Panc1 (cell line): ENCODE measurements at places on chromosomes 1 and 21.

DNA sequence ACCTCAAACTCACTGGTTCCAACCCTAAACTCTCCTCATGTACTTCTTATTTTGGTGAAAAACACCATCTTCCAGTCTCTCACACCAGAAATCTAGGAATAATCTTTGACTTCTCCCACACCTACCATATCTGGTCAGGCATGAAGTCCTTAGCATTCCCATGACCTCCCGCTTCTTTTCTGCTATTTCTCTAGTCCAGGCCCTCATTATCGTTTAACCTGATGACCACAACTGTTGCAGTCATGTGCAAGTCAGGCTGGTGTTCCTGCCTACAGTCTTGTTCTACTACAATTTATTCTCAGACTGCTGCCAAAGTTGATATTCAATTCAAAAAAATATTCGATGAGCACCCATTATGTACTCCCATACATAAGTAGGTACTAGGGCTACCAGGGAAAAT is 71.3 kb downstream of the PIK3R3 start:
- H3K27me3 ChIP-seq, result no peaks in the 10 kb centered on the region
- H3K36me3 ChIP-seq, result peaks cover 7% of the 10 kb centered on the region
- no peak overlapping the region for H3K27ac ChIP-seq
- no peak for DNase-seq
- H3K4me1 ChIP-seq, result no peaks in the 10 kb centered on the region

- DNase-seq, result no peak
- H3K27ac ChIP-seq, result no peak overlapping the region
- H3K36me3 ChIP-seq, result no peaks in the 10 kb centered on the region
- no peaks in the 10 kb centered on the region for H3K4me1 ChIP-seq
These were observed 124.2 kb downstream of the ATP6V1G3 start for GRCh38 chr1:198416296-198416695.

DNA sequence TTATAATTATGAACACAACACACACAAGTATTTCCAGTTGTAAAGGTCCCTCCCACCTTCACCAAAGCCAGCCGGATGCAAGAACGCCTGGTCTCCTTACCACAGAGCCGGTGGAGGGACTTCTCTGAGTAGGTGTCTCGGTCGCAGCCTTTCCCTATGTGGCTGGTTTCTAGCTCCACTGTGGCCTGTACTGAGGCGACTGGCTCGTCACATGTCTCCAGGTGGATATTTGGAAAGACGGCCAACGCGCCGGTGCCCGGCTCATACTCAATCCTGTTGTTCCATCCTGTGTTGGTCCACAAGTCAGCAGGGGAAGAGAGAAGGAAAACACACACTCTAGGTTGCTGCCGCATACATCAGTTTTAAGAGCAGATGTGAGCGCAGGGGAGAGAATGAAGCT is 74.4 kb downstream of the CLSTN1 start:
- H3K36me3 ChIP-seq, result no peaks in the 10 kb centered on the region
- H3K4me1 ChIP-seq, result no peaks in the 10 kb centered on the region
- H3K27ac ChIP-seq, result no peak overlapping the region
- DNase-seq, result no peak
- no peaks in the 10 kb centered on the region for H3K27me3 ChIP-seq

DNA sequence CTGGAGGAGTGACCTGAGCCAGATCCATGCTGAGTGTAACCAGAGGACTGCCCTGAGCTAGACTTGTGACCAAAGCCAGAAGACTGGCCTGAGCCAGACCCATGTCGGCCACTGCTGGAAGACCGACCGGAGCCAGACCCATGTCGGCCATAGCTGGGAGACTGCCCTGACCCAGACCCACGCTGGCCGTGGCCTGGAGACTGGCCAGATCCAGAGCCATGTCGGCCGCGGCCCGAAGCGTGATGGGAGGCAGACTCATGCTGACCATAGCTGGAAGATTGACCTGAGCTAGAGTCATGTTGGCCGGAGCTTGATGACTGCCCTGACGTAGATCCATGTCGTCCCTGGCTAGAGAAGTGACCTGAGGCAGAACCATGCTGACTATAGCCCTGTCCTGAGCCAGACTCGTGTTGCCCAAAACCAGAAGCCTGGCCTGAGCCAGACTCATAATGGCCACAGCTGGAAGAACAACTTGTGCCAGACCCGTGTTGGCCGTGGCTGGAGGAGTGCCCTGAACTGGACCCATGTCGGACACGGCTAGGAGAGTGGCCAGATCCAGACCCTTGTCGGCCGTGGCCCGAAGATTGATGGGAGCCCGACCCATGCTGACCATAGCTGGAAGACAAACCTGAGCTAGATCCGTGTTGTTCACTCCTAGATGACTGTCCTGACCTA is 5.1 kb downstream of the HRNR start:
- H3K27me3 ChIP-seq, result no peaks in the 10 kb centered on the region
- no peaks in the 10 kb centered on the region for H3K4me1 ChIP-seq
- no peak for DNase-seq
- no peak overlapping the region for H3K27ac ChIP-seq
- no peak overlapping the region for H3K4me3 ChIP-seq

DNA sequence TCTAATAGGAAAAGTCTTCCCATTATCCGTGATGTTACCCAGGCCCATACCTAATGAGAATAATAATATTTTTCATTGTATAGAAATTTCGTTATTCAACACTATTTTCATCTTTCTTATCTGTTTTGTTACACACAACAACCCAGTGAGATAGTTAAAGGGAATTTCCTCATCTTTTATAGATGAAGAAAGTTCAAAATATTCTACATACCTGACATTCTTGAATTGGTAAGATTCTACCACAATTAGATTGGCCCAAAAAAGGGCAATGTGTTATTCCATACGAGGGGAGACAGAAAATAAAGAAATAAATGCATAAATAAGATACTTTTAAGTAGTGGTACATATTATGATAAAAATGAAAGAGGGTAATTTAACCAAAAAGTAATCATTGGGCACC is 405.5 kb upstream of the ADAMTS5 start:
- H3K27ac ChIP-seq, result no peak overlapping the region
- H3K27me3 ChIP-seq, result no peaks in the 10 kb centered on the region
- no peak overlapping the region for H3K4me3 ChIP-seq
- no peaks in the 10 kb centered on the region for H3K36me3 ChIP-seq
- DNase-seq, result no peak

DNA sequence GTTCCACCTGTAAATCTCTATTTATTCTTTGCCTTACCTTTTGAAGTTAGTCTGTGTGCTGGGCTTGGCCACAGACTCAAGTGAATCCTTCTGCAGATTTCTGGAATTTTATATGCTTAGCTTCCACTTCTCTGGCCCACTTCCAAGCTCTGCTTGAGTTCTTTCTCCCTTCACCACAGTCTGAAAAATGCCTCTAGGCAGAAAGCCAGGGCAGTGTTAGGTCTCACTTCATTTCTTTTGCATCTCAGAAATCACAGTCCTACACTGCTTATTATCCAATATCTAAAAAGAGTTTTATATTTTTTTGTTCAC is 48.9 kb downstream of the INKA2 start:
- H3K36me3 ChIP-seq, result no peaks in the 10 kb centered on the region; the same call in 1 of the 2 replicates
- no peak overlapping the region for H3K4me3 ChIP-seq
- no peak for DNase-seq
- H3K27ac ChIP-seq, result no peak overlapping the region
- H3K4me1 ChIP-seq, result no peaks in the 10 kb centered on the region; the same call in 1 of the 2 replicates

DNA sequence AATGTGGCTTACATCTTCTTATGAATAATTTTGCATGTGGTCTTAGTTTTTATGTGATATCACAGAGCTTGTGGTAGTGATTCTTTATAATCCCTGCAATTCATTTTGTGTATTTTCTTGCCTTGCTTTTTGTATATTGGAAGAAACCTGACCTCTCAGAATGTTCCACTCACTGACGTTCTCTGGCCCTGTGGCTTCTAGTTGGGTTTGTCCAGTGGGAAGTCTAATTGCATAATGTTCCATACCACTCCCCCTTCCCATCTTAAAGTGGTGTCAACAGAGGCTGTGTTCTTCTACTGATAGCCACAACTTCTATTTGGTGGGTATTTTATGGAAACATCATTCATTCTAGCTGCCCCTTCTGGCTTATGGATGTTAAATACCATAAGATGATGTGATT is 225.3 kb downstream of the BACH1 start:
- no peaks in the 10 kb centered on the region for H3K27me3 ChIP-seq
- no peak for DNase-seq
- no peaks in the 10 kb centered on the region for H3K36me3 ChIP-seq

- H3K4me3 ChIP-seq, result no peak overlapping the region
- H3K27ac ChIP-seq, result no peak overlapping the region
- no peak for DNase-seq
- H3K4me1 ChIP-seq, result no peaks in the 10 kb centered on the region
- H3K36me3 ChIP-seq, result no peaks in the 10 kb centered on the region
These were observed 15.9 kb downstream of the SMIM12 start for GRCh38 chr1:34843392-34844251.

DNA sequence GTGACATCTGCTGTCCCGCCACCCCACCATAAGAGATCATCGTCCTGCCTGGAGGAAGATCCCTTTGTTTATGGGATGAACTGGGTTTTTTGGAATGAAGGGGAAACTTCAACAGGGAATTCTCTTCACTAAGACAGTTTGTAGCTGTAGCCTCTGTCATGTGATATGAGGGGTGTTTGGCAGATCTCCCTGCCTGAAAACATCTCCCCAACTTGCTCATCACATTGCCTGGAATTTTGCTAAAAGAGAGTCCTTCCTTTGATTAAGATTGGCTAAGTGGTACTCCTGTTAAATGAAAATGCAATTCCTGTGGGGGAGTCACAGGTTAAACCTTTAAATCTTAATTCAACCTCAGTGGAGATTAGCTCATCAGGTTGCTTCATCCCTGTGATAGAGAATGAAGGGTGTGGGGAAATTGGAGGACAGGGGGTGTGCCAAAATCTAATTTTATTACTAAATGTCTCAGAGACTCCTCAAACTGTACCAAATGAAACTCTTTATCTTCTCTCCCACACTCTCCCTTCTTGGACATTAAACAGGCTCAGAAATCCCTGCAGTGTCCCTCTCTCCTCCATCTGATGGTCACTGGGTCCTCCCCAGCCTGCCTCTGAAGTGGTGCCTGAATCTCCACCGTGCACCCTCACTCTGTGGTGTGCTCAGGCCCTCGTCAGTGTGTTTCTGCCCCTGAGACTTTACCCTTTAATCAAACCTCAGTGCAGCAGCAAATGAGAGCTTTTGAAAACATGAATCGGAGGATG is 54.8 kb downstream of the IER5 start:
- H3K4me3 ChIP-seq, result no peak overlapping the region
- no peak for DNase-seq
- no peak overlapping the region for H3K27ac ChIP-seq
- H3K4me1 ChIP-seq, result peaks cover 10% of the 10 kb centered on the region

- no peak overlapping the region for H3K4me3 ChIP-seq
- H3K4me1 ChIP-seq, result no peaks in the 10 kb centered on the region
- no peaks in the 10 kb centered on the region for H3K36me3 ChIP-seq
- DNase-seq, result no peak
- no peaks in the 10 kb centered on the region for H3K27me3 ChIP-seq
- no peak overlapping the region for H3K27ac ChIP-seq
These were observed 62.3 kb downstream of the EIF4G3 start for GRCh38 chr1:21114431-21114830.

DNA sequence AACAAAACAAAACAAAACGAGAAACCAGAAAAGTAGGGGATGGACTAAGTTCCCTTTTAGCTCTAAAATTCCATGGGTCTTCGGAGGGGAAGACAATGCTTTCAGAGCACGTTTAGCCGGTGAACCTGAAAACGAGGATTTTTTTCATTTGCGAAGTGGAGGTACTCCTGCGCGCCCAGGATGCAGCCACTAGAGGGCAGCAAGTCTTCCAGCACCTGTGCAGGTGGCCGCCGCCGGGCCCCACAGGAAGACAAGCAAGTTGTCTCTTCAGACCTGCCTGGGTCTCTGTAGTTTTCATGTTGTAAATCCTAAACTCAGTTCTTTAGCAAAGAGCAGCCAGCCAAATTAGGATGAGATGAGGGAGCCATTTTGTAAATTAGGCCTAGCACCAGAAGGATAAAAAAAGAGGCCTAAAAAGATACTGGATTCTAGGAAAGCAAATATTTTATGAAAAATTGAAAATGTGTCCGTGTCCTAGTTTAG is 17.7 kb upstream of the SNX27 start:
- no peak for DNase-seq
- H3K27me3 ChIP-seq, result no peaks in the 10 kb centered on the region
- H3K4me1 ChIP-seq, result peaks cover 17% of the 10 kb centered on the region
- peak overlapping the region; percentile 52; the same call in 1 of the 2 replicates for H3K27ac ChIP-seq
- H3K36me3 ChIP-seq, result no peaks in the 10 kb centered on the region

- no peak for DNase-seq
- H3K4me3 ChIP-seq, result no peak overlapping the region
These were observed 25.7 kb upstream of the ERICH3 start for GRCh38 chr1:74699331-74699730.

GRCh38 chr1:30518186-30518585 is 205.2 kb downstream of the MATN1 start:
- H3K27me3 ChIP-seq, result no peaks in the 10 kb centered on the region
- H3K27ac ChIP-seq, result no peak overlapping the region
- no peak overlapping the region for H3K4me3 ChIP-seq
- no peaks in the 10 kb centered on the region for H3K36me3 ChIP-seq
- no peak for DNase-seq

- H3K4me3 ChIP-seq, result no peak overlapping the region
- H3K27me3 ChIP-seq, result no peaks in the 10 kb centered on the region
- H3K4me1 ChIP-seq, result no peaks in the 10 kb centered on the region
- peaks cover 16% of the 10 kb centered on the region for H3K36me3 ChIP-seq
These were observed 7.4 kb downstream of the ZNF436 start for GRCh38 chr1:23362218-23362713.

DNA sequence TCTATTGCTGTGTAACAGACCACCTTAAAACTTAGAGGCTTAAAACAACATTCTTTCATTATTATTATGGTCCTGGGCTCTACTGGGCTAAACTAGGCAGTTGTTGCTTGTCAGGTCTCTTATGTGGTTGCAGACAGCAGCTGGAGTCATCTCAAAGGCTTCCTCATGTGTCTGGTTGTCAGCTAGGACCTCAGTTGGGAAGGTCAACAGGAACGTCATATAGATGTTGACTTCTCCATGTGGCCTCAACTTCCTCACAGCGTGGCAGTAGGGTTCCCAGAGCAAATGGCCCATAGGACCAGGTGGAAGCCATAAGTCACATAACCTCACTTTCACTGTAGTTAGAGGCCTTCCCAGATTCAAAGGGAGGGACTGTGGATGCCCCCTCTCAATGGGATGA is 15.4 kb upstream of the MEF2D start:
- no peaks in the 10 kb centered on the region for H3K36me3 ChIP-seq
- no peak overlapping the region for H3K4me3 ChIP-seq
- no peak for DNase-seq

GRCh38 chr1:167094690-167095089 is 815 bp downstream of the STYXL2 start:
- no peak overlapping the region for H3K27ac ChIP-seq
- DNase-seq, result no peak
- no peaks in the 10 kb centered on the region for H3K4me1 ChIP-seq
- H3K4me3 ChIP-seq, result no peak overlapping the region
- no peaks in the 10 kb centered on the region for H3K36me3 ChIP-seq

DNA sequence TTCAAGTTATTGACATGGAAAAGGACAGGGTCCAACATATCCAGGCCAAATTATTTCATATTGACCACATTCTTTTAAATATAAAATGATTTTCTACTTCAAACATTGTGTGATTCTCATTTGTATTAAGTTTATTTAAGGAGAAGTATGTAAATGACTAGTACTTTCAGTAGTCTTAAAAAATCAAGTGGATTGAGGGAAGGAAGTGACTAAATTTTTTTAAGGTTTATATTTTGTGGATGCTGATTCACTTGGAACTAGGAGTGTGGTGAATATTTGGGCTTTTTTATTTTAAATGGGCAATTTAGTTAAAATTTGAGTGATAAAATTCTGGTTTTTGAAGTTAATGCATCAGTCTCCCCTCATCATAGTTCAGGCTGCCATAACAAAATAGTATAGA is 10.1 kb downstream of the PRRC2C start:
- no peaks in the 10 kb centered on the region for H3K27me3 ChIP-seq
- no peak for DNase-seq
- no peaks in the 10 kb centered on the region; the same call in 1 of the 2 replicates for H3K4me1 ChIP-seq
- H3K27ac ChIP-seq, result no peak overlapping the region
- H3K36me3 ChIP-seq, result no peaks in the 10 kb centered on the region
